Umbilical cord (tissue), 2 donors: ENCODE measurements at places on chromosomes 3 and 15. TPM values are rescaled to one million over a fixed set of nuclear protein-coding genes. Genes with fewer than 3 reads are reported as not detected.

DNA sequence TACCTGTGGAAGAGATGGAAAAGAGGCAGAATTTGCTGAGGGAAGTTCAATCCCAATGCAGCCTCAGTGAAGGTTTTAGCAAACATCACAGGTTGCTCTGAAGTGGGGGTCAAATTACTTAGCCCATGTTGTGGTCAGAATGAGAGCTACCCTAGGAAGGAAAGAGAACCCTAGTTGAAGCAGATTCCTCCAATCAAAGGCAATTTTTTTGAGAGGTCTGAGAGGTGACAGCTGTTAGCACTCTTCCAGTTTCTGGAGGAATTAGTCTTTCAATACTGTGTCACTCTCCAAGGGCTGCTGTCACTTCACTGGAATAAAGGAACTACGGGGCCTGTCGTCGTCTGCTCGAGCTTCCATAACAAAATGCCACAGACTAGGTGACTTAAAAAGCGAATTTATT is 584.2 kb upstream of the DPPA4 start:
- DNase-seq, result no peak

DNA sequence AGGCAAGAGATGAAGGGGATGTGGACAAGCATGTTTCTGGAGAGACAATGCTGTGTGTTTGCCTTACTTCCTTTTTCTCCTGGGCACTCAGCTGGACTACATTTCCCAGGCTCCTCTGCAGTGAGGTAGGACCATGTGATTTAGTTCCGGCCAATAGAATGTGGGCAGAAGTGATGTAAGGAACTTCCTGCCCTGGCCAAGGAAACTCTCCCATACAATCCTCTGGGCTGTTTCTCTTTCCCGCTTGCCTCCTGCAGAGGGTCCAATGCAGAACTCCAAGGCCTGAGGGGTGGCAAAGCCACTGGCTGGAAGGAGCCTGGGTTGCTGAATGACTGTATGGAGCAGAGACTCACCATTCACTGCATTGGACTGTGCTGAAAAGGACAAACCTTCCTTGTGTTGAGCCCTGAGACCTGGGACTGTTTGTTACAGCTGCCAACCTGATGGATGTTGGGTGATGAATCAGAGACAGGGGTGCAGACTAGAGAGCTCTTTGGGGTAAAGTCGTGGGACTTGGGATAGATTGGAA is 82.7 kb upstream of the SLC6A6 start:
- peak; percentile 54 for DNase-seq

DNA sequence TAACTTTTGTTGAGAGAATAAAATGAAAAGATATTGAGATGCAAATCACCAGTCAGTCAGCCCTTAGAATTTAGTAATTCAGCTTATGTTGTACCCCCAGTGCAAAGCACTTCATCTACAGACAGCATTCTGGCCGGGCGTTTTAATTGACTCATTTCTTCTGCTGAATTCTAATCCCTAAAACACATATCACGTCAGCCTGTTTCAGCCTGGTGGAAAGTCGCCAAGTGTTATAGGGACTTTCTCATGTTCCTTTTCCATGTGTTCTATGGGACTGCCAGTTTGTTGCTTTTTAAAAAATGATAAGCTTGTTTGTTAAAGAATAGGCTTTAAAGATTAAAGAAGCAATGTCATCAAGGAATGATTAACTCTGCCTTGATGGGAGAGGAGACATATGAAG is 169.7 kb upstream of the BFSP2 start:
- DNase-seq, result peak; percentile 36

LTK gene
- 4.3 TPM for total RNA-seq

- DNase-seq, result no peak
Measured at GRCh38 chr15:67003586-67003985, 61.8 kb upstream of the SMAD3 start.

C3orf85 gene
- total RNA-seq, result 2.6 TPM

TMCC1 gene
- 45.3 TPM for total RNA-seq

DNA sequence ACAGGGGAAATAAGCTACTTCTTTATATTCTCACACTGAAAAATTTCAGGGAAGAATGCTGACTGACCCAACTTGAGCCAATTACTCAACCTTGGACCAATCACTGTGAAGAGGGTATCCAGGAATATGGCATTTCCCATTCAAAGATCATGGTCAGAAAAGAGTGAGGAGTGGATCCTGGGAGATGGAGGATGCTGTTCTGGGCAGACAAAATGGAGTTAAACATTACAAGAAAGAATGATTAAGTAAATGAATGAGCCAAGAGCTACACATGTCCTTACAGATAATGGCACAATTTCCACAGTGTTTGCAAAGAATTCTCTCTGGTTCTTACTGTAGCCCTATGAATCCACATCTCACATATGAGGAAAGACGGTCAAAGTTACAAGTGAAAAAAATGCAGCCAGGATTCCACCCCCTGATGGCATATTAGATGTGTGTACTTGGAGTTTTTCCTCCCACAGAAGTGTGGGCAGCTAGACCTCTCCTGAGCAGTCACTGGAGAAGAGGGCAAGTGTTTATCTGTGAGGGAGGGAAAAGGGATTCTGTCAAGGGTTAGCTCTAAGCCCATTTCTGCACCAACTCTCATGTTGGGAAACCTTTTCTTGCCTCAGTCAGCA is 33.8 kb downstream of the AMOTL2 start:
- DNase-seq, result peak; percentile 71

DNA sequence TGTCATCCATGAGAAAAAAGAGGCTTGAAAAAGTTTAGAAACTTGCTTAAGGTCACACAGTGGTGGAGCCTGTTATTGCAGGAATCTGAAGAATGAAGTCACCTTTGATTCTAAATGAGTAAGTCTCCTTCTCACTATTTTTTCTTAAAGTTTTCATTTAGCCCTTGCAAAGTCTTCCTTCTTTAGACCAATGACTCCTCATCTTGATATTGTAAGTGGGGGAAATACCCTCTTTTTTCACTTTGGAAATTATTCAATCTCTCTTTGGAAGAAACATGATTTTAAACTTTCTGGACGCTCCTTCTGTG is 787 bp upstream of the SLMAP start:
- no peak for DNase-seq

DNA sequence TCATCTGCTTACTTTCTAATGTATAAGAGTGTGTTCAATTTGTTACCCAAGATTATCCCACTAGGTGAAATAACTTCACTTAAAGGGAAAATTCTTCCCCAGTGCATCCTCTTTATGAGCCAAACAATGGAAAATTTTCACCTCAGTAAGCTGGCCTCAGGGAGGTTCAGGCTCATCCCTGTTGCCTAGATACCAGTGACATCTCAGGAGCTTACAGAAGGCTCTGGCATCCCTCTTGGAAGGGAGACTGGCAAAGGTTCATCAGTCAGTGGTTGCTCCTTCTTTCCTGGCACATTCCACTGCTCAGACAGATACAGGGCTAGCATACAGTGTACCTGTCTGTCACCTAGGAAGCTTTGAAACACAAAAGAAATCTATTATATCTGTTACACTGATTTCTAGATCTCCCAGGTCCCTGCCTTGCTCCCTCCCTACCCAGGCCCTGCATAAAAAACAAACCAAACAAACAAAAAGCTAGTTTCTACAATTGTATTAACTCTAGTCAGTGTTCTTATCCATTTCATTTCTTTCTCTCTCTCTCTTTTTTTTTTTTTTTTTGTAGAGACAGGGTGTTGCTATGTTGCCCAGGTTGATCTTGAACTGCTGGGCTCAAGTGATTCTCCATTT is 1.7 kb downstream of the IP6K2 start:
- peak; percentile 51 for DNase-seq

GRCh38 chr3:5426094-5426883 is 238.8 kb downstream of the EDEM1 start:
- peak; percentile 83 for DNase-seq

DUOXA2 gene
- total RNA-seq, result 3.9 TPM

MINAR1 gene
- total RNA-seq, result 3.9 TPM

DNA sequence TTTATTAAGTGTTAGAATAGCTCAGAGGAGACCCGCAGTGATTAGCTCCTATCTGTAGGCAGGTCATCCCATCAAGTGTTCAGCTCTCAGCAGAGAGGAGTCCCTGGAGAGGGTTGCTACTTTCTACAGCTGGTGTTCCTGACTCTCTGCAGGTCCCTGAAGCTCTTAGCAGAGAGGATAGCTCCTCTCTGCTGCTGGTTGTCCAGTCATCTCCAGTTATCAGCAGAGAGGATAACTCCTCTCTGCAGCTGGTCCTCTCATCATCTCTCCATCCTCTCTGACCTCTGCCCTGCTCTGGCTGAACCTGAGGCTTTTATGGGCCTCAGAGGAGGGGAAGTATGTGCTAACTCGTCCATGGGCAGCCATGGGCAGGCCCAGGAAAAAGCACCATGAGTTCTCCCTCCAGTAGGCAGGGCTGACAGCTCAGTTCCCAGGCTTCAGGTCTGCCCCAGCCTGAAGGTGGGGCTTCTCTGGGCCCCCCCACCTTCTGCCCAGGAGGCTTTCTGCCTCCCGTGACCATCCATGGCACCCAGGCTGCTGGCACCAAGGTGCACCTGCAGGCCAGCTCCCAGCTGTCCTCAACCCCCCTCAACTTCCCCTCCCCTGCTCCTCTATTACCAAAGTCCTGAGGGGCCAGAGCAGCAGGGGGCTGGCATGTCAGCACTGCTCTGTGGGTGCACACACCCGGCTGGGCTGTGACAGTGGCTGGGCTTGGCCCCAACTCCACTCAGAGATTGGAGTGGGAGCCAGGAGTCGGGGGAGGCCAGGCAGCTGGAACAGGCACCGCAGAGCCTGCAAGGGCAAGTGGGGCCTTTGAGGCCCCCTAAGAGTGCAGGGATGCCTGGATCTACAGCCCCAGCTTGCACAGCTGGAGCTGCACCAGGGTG is 98.9 kb upstream of the FRMD4B start:
- no peak for DNase-seq

GRCh38 chr3:14506626-14507304 is 33.4 kb downstream of the GRIP2 start:
- DNase-seq, result no peak
